Nasal cavity respiratory epithelium epithelial cell of viscerocranial mucosa (primary cell): ENCODE measurements at places on chromosomes 4 and X. TPM values are rescaled to one million over a fixed set of nuclear protein-coding genes. Genes with fewer than 3 reads are reported as not detected.

TXK gene
- 0.34 and 0.57 TPM in 2 replicates for total RNA-seq

SMR3B gene
- total RNA-seq: not detected in 2 replicates

CLDN22 gene
- not detected in 2 replicates for total RNA-seq

NHS gene
- 2.1 and 3.4 TPM in 2 replicates for total RNA-seq

SLC6A14 gene
- 9.5 and 19.8 TPM in 2 replicates for total RNA-seq

PAGE2 gene
- not detected in 2 replicates for total RNA-seq

FREM3 gene
- not detected in 2 replicates for total RNA-seq

DSPP gene
- total RNA-seq: not detected in 2 replicates

MAGED4B gene
- 0.57 TPM in 1 of 2 replicates, not detected in the other for total RNA-seq

FAM9B gene
- not detected in 2 replicates for total RNA-seq

PRR27 gene
- total RNA-seq: not detected in 2 replicates

OPN1MW2 gene
- not detected in 2 replicates for total RNA-seq

SPANXD gene
- not detected in 2 replicates for total RNA-seq

TBC1D8B gene
- 3.4 and 5.9 TPM in 2 replicates for total RNA-seq

XAGE1A gene
- total RNA-seq: not detected in 2 replicates

CT45A1 gene
- not detected in 2 replicates for total RNA-seq

NALF2 gene
- 1.9 and 2.4 TPM in 2 replicates for total RNA-seq

SULT1E1 gene
- 0.64 and 3.8 TPM in 2 replicates for total RNA-seq

PPP1R2C gene
- not detected in 2 replicates for total RNA-seq

TLR10 gene
- total RNA-seq: under 0.01 TPM in 1 of 2 replicates, not detected in the other

GALNTL6 gene
- under 0.01 TPM in 1 of 2 replicates, not detected in the other for total RNA-seq

PPARGC1A gene
- total RNA-seq: under 0.01 and 38.9 TPM in 2 replicates

CXXC4 gene
- 0.43 TPM in 1 of 2 replicates, not detected in the other for total RNA-seq

PDE6B gene
- 0.64 and 1.0 TPM in 2 replicates for total RNA-seq

XKRX gene
- total RNA-seq: 0.64 and 1.0 TPM in 2 replicates

WNK3 gene
- total RNA-seq: 0.68 and 1.8 TPM in 2 replicates

LAS1L gene
- total RNA-seq: 29.0 and 35.8 TPM in 2 replicates

STARD8 gene
- total RNA-seq: under 0.01 and 0.07 TPM in 2 replicates

CLNK gene
- total RNA-seq: not detected in 2 replicates

SATL1 gene
- total RNA-seq: under 0.01 TPM in 1 of 2 replicates, not detected in the other

BCORL1 gene
- 1.0 and 5.1 TPM in 2 replicates for total RNA-seq

SPACA5 gene
- not detected in 2 replicates for total RNA-seq

EIF2S3 gene
- total RNA-seq: 237 and 273 TPM in 2 replicates

YTHDC1 gene
- 62.0 and 70.4 TPM in 2 replicates for total RNA-seq

GPR78 gene
- total RNA-seq: 0.07 TPM in 1 of 2 replicates, not detected in the other
